ENCODE measurements at places on chromosomes 2 and 18.

DNA sequence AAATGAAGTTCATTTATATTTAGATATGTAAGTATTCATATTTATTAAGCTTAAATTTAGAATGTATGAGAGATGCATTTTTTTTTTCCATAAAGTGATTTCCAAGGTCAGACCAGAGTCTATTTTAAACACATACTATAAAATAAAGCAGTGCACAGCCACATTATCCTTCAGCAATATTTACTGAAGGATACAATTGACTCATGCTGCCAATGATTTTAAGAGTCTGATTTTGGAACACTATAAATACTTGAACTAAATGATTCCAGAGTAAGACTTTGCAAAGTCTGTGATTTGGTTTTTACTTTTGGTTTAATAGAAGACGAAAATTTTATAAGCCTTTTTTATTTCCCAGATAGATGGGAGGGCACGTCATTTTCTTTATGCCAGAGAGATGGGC, 107.1 kb downstream of the EPHA4 start:
- no peak for DNase-seq

- no peak for DNase-seq
Measured at GRCh38 chr18:70029163-70029562, 81.5 kb upstream of the CD226 start.

DNA sequence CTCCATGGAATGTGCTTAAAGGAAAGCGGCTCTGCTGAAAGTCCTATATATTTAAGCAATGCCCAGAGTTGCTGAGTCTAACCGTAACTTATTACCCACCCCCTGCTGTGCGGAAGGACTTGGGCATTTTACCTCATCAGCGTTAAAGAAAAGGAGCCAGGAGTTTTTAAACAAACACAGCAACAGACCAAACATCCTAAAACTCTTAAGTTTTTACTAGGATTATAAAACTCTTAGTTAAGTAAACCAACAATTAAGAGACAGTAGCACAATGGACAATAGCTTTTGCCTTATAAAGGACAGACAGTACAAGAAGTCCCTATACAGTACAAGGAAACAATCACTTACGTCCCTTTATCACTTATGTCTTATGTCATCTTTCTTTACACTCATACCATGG, 90.2 kb downstream of the ZNF521 start:
- DNase-seq: no peak

GRCh38 chr2:138787053-138787666, 7.0 kb upstream of the NXPH2 start:
- no peak for DNase-seq

- no peak for DNase-seq
Measured at GRCh38 chr2:120880381-120880780, 144.7 kb downstream of the GLI2 start.

DNA sequence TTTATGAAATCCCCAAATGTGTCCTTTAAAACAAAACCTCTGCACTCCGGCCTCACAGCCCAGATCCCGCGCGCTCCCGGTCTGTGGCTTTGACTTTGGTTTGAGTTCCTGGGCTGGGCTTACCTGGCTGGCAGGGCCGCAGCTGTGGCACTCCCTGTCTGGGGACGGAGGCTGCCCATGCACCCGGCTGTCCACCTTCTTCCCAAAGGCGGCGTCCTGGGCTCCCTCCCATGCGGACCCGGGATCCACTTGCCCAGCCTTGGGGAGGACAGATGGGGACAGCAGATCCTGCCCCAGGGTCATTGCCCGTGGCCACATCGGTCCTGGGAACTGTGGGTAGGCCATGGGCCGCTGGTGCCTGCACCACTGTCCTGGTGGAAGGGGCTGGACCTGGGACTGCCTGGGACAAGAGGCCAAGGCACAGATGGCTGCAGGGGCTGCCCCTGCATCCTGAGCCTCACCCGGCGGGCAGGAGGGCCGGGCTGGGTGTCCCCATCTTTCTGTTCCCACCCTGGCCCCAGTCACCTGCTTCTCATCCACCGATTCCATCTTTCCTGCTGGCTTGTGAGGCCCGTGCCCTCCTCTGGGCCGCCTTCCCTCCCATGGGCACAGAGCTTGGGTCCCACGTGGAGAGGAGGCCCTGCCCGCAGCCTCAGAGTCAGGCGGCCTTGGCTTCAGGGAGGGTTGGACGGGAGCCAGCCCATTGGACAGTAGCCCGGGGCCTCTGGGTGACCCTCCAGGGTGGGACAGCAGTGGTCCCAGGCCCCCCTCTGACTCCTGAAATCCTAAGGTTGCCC, 27.7 kb downstream of the NFATC1 start:
- DNase-seq: no peak

GRCh38 chr2:54904836-54905235, 145.4 kb downstream of the RTN4 start:
- no peak for DNase-seq

DNA sequence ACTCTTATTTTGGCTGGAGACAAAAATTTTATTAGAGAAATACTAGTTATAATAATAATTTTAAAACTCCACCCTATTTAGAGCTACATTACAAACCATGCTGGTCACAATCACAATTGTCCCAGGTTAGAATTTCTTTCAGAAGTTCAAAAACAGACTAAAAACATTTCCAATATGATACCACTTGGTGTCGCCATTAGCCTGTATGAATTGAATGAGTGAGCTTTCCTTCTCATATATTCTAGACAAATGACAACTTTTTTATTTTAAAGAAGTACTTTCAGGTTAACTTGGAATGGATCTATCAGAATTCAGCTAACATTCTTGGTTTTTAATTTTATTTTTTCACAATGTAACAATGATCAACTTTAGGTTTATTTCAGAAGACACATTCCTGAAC, 48.0 kb downstream of the SERPINB8 start:
- DNase-seq: no peak

DNA sequence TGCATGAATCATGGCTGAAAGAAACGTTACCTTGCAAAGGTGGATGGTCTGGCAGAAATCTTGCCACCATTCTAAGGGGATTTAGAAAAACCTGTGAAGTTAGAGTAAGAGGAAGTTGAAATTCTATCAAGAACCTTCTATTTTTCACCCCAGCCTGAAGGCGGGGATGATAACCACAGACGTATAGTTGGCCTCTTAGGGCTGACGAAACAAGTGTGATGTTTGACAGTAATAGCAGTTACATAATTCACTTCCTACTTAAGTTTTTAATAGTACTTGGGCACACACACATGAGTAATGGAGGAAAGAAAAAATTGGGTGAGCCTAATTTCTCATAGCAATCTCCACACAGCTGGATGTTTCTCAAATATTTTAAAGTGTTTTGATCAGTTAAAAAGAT, 336.6 kb upstream of the SALL3 start:
- DNase-seq: no peak

GRCh38 chr2:219001577-219002394, 8.6 kb upstream of the CRYBA2 start:
- DNase-seq: no peak

DNA sequence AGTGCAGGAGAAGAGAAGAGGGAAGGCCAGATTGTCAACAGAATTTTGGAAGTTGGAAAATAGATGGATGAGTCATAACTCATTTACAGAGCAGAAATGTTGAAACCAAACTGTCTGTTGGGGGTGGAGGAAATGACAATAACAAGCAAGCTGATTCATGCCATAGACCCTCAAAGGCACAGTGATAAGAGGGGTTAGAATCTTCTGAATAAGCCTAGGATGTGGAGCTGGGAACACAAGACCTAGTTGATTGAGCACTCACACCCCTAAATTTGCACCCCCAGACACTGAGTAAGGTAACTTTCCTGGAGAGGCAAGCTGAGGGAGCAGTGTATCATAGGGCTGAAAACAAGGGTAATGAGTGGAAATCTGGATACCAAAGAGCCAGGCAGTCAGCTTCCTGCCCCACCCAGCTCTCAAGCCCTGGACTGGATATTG, 141.4 kb downstream of the SCG2 start:
- DNase-seq: no peak

DNA sequence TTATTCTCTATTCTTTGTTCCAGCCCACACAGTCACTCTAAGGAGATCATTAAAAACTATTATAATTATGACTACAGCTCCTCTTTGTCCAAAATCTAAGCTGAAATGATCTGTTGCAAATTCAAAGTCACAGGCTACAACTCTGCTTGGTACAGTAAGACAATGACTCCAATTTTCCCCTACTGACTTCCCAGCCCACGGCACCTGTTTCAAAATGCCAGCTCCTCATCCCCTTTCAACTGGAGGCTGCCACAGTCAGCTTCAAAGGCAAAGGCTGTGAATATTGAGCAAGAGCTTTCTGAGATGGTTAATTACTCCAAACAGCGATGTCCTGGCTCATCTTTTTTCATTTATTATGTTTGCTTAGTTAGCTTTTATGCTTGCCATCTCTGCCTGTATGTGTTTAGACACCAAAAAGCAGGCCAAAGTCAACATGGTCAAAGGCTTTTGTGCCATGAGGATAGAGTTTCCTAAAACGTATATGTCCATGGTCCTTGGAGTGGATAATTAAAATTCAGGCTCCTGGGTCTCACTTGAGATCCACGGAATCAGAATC, 141.1 kb downstream of the DOCK10 start:
- no peak for DNase-seq

Measured in activated B cell treated with CpG ODN at 0.5 μM for 24 hours (primary cell).